ENCODE measurements at places on chromosomes 5 and 9.

GRCh38 chr5:166083183-166083959 lies 2208.1 kb upstream of the WWC1 start:
- DNase-seq, result no peak

DNA sequence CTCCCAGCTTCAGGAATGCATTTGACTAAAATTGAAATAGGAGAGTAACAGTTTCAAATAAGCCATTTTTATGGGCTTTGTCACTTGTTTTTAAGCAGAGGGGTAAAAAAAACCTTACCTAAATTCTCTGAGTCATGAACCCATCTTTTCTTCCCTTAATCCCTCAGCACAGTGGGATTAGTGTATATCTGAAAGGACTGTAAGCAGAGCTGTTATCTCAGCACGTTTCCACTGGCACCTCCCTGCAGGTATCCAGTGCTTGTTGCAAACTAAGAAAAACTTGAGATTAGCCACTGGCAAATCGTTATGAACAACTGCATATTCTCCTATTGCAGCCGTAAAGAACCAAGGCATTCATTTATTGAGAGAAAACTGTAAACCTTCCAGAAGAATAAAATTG lies 872.7 kb downstream of the EFNA5 start:
- peak; percentile 29 for DNase-seq

- no peak for DNase-seq
Observed at GRCh38 chr5:38330207-38330606, 71.8 kb downstream of the EGFLAM start.

DNA sequence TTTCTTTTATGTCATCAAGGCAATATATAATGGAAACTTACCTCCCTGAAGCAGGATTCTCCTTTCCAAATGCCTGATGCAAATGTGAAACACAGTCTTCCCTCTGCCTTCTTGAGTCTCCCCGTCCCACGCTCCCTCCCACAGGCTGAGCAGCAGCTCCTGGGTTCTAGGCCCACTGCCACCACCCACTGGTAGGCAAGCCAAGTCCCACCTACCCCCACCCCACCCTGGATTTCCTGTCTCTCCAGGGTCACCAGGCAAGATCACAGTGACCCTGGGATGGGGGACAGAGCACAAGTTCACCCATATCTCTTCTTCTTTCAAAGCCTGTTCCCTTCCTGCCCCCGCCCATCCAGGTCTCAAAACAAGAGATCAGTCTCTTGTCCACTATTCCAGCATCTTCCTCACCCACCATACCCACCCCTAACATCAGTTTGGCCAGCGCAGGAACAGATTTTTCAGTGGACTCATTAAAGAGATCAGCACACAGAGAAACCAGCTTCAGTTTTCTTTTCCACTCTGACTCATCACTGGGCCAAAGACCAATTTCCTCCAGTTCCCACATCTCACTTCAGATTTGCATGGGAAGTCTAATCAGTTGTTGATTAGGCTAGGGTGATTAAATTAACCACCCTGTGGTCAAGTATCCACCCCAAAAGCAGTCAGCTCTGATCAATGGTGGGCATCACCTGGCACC lies 151.5 kb downstream of the ACTL7B start:
- no peak for DNase-seq

DNA sequence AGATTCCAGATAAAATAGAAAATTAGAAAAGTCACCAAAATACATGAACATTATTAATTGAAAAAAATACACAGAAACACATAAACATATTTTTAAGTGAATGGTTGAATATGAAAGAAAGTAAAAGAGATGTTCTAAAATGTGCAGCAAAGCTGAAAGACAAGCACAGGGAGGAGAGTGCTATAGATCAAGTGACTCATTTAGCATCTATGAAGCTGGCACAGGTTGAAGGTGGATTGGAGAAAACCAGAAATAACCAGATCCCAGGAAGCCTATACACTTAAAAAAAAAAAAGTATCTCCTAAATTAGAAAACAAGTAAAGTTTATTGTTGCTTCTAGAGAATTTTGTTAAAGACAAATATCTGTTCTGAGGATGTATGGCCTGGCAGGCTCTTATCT lies 338.9 kb downstream of the CDH12 start:
- DNase-seq, result no peak

- DNase-seq, result peak; percentile 26
Observed at GRCh38 chr5:101728933-101729332, 567.2 kb downstream of the SLCO4C1 start.

DNA sequence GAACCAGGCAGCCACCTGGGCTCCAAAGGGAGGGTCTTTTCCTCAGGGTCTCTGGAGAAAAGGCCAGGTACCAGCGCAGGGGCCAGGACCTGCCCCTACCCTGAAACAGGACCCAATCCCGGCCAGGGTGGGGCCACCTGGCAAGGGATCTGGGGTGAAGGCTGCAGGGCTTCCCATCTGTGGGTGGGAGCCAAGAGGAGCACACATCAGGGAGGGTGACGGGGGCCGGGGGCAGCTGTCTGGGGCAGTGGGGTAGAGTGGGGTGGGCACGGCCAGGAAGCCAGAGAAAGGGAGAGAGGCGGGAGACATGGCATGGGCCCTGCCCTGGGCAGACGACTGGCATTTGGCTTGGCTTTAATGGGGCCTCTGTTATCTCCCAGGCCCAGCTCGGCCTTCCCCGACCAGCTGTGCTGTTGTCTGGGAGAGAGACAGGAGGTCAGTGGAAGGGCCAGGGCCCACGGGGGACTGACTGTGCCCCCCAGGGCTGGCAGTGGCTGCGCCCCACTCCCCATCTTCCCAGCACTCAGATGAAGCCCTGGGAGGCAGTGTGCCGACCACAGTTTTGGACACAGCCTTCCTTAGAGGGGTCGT lies 57.2 kb upstream of the RNF130 start:
- peak; percentile 20 for DNase-seq

Data from D341Med (cell line).